ENCODE measurements at places on chromosomes 16 and 17. TPM values are rescaled to one million over a fixed set of nuclear protein-coding genes. Genes with fewer than 3 reads are reported as not detected.

Gene HS3ST2
- total RNA-seq, result not detected

Gene KRT20
- total RNA-seq, result 0.13 TPM

Gene HSD17B1
- 5.4 TPM for total RNA-seq

Gene ACSM2B
- total RNA-seq, result 0.10 TPM

Gene RNF227
- 2.6 TPM for total RNA-seq

Gene TMEM92
- 0.54 TPM for total RNA-seq

GRCh38 chr17:4901648-4902344 lies 1.1 kb downstream of the CHRNE start:
- no peak for DNase-seq

DNA sequence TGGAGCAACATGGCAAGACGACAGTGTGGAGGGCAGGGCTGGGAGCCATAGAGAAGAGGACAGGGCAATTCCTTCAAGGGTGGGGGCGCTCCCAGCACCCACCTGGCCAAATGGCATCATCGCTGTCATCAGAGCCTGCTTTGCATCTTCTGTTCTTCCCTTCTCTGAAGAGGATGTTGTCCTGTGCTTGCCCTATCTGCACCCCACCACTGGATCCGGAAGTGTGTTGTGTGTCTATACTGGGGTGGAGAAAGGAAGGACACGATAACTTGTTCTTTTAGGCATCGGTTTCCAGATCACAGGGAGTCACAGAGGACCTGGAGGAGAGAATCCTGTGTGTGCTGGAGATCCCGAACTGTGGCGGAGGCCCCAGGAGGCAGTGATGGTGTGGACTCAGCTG lies 25.7 kb upstream of the ANKRD40CL start:
- DNase-seq, result no peak

- DNase-seq, result no peak
Observed at GRCh38 chr17:8964801-8965393, 610 bp downstream of the PIK3R5 start.

- DNase-seq, result no peak
Observed at GRCh38 chr16:74264811-74265210, 31.8 kb upstream of the PSMD7 start.

- no peak for DNase-seq
Observed at GRCh38 chr17:32497431-32498205, 10.8 kb downstream of the CDK5R1 start.

DNA sequence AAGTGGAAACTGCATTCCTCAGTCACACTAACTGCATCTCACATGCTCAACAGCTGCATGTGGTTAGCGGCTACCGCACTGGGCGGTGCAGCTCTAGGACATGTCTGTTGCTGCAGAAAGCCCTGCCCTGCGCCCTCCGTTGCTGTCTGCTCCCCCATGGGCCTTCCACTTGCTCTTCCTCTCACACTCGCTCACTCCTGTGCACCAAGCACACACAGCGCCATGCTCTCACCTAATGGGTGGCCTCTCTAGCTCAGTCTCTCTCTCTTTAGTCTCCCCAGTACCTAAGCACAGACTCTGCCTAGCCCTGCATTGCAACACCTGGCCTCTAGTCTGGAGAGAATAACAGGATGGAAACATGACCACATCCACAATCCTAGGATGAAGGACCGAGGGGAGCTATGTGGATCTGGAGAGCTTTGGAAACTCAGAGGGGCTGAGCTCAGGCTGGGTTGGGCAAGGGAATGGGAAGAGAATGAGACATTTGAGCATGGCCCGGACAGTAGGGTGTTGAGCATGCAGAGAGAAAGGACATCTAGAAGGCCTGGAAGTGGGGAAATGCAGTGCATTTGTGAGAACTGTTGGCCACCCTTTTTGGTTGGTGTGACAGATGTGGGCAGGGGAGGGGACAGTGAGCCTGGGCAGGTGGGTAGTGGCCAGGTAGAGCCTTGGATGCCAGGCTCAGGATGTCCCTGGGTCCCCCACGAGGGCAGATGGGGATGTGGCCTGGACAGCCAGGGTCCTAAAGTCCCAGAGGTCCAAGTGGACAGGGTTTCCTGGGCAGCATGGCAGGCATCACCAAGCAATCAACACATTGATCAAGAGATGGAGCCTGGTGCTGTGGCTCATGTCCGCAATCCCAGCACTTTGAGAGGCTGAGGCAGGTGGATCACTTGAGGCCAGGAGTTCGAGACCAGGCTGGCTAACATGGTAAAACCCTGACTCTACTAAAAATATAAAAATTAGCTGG lies 16.1 kb downstream of the SGCA start:
- no peak for DNase-seq

DNA sequence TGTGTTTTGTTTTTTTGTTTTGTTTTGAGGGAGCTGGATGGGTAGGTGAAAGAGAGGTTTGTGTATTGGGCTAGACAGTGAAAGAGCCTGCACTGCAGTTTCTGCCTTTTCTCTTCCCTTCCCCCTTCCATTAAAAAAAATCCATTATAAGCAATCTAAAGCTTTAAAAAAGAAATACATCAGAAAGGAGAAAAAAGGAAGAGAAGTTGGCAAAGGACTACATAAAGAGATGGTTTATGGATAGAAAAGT lies 10.7 kb upstream of the EEF2K start:
- no peak for DNase-seq

- DNase-seq, result no peak
Observed at GRCh38 chr16:8108991-8109509, 481.3 kb downstream of the TMEM114 start.

DNA sequence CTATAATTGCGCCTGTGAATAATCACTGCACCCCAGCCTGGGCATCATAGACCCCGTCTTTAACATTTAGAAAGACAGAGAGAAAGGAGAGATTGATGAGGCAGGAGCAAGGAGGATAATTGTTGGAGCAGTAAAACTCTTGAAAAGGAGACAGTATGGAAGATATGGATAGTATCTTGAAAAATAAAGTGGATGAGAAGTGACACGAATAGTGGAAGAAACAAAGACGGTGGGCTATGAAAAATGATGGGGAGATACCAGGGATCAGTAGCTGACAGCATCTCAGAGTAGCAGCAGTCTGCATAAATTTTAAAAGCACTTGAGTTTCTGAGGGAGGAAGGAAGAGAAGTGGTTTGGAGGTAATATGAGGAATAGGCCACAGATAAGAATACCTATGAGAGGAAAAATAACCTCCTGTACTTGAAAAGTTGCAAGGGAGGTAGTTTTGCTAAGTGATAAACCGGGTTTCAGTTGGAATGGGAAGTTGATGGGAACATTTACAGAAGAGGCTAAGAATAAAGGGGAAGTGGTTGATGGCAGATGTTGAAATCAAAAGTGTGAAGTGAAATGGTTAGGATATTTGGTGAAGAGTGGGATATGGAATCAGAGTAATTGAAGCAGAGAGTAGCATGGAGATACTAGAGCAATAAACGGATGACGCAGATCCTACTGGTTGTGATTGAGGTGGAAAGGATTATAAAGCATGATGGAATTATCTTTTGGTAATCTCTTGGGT lies 1.8 kb upstream of the PPM1D start:
- no peak for DNase-seq

GRCh38 chr17:8153957-8154607 lies 1.9 kb upstream of the PER1 start:
- DNase-seq, result peak; percentile 87

DNA sequence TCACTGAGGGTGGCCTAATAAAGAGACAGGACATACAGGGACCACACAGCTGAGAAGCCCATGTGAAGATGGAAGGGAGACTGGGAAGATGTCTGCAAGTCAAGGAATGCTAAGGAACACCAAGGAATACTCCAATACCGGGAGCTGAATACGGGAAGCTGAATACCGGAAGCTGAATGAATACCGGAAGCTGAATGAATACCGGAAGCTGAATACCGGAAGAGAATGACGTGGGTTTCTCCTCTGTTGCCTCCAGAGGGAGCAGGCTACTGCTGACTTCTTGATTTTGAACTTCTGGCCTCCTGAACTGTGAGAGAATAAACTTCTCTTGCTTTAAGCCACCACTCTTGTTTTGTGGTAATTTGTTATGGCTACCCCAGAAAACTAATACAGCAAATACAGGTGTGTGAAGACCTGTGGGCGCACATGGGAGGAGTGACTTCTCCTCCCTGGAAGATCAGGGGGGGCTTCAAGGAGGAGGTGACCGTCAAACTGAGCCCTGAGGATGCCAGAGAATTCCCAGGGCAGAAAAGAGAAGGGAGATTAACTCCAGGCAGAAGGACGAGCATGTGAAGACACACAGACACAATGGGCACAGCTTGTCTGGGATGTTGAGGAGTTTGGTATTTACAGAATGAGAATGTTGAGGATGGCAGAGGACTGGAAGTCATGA lies 259.9 kb downstream of the IRF8 start:
- no peak for DNase-seq

GRCh38 chr16:57387598-57388354 lies 15.5 kb downstream of the CX3CL1 start:
- DNase-seq, result no peak

- no peak for DNase-seq
Observed at GRCh38 chr16:3274490-3274889, 8.8 kb upstream of the ZNF263 start.

DNA sequence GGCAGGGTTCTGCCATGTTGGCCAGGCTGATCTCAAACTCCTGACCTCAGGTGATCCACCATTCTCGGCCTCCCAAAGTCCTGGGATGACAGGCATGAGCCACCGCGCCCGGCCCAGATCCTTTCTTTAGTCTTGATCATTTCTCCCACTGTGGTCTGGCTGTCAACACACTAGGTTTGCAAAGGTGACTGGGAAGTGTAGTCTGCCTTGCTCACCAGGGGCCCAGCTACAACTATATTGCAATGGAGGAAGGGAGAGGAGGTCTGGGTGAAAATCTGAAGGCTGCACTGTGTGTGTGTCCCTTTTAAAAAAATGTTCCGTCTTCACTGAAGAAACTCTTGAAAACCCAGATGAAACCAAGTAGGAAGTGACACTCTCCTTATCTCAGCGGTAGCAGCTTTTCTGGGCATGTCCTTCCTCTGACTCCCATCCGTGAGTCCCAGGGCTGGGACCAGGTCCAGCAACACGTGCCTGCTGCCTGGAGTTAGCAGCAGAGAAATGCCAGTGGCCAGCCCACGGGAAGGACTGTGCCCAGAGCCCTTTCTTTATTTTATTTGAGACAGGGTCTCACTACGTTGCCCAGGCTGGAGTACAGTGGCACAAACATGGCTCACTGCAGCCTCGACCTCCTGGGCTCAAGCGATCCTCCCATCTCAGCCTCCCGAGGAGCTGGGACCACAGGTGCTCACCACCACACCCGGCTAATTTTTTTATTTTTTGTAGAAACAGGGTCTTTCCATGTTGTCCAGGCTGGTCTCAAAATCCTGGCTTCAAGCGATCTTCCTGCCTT lies 17.8 kb upstream of the KIF19 start:
- no peak for DNase-seq

GRCh38 chr16:17476414-17477259 lies 5.9 kb upstream of the XYLT1 start:
- DNase-seq, result no peak

GRCh38 chr17:55495239-55495638 lies 16.0 kb downstream of the SMIM36 start:
- DNase-seq, result no peak

- DNase-seq, result no peak
Observed at GRCh38 chr16:70276392-70276791, 12.9 kb downstream of the AARS1 start.

DNA sequence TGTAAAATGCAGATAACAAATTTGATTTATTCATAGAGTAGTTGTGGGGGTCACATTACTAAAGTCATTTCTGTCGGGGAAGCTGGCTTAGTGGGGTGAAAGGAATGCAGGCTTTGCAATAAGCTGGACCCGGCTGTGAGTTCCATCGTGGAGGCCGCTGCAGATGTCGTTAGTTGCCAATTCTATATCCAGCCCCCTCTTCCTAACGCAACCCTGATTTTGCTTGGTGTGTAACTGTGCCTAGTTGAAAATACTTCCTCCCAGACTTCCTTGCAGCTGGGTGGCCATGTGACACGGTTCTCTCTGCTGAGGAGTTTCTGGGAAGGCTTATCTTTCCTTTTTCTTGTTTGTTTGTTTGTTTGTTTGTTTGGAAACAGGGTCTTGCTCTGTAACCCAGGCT lies 4.5 kb downstream of the MFSD6L start:
- no peak for DNase-seq

Measured in Panc1 (cell line).